ENCODE measurements at places on chromosomes 6 and 20.

- DNase-seq = no peak
These were observed 264.0 kb downstream of the LAMA2 start for GRCh38 chr6:129146902-129147301.

GRCh38 chr6:6470123-6470522, 118.4 kb upstream of the LY86 start:
- no peak for DNase-seq

GRCh38 chr6:137119196-137120104, 54.0 kb downstream of the IL22RA2 start:
- DNase-seq = no peak

GRCh38 chr6:145948878-145949613, 15.1 kb downstream of the SHPRH start:
- DNase-seq = no peak

DNA sequence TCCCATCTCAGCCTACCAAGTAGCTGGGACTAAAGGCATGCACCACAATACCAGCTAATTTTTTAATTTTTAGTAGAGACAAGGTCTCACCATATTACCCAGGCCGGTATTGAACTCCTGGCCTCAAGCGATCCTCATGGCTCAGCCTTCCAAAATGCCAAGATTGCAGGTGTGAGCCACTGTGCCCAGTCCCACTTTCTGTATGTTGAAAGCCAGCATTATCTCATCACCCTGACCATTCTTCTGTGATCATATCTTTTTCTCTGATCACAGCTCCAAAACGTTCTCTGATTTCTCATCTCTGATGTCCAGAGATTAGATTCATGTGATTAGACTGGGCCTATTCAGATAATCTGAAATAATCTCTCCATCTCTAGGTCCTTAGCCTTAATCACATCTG, 337.7 kb downstream of the TPBG start:
- DNase-seq = no peak

DNA sequence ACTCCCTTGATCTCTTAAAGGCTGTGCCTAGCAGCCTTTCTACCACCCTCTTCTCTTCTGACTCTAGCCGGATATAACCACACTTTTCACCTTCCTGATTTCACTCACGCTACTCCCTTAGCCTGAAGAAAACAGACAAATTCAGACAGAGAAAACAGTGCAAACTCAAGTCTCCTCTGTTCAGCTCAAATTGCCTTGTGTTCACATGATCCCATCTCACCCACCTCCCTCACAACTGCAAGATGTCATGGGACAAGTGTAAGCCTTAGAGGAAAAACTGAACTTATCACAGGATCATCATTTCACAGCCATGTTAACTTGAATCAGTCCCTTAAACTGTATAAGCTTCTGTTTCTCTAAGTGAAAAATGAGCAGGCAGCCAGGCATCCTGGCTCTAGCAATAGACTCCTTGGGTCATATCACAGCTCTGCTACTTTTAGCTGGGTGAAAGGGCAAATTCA, 66.5 kb upstream of the TENT5A start:
- no peak for DNase-seq

- no peak for DNase-seq
These were observed 65.3 kb downstream of the KAT14 start for GRCh38 chr20:18202966-18203365.

GRCh38 chr20:57448764-57449354, 57.7 kb downstream of the RBM38 start:
- DNase-seq = no peak

- no peak for DNase-seq
These were observed 102.9 kb downstream of the SLX4IP start for GRCh38 chr20:10537850-10538480.

GRCh38 chr6:135922746-135923145, 71.2 kb downstream of the PDE7B start:
- no peak for DNase-seq

All from COR-L47 (cell line).